ENCODE measurements at places on chromosomes 1 and 21.
A peak's percentile ranks its signal among the peaks of the same experiment; 100 is the strongest.

DNA sequence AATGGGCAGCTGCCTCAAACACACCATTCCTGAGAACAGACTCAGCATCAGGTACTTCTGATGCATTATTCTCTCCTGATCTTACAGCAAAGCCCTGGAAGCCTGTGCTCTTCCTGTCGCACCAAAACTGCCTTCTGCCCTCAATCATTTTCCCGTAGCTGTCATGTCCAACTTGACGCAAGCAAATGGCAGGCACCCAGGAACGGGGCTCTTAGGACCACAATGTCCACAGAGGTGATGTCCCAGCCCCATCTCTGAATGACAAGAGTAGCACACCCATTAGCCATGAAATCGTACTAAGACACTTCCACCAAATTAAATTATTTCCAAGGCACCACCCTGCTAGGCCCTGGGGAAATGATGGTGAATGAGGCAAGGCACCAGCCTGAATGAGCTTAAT lies 47.1 kb downstream of the PTPN14 start:
- DNase-seq, result no peak

- DNase-seq, result no peak
Measured at GRCh38 chr1:156444407-156445001, 56.1 kb downstream of the MEF2D start.

GRCh38 chr1:203544978-203545816 lies 51.2 kb downstream of the OPTC start:
- DNase-seq, result no peak

DNA sequence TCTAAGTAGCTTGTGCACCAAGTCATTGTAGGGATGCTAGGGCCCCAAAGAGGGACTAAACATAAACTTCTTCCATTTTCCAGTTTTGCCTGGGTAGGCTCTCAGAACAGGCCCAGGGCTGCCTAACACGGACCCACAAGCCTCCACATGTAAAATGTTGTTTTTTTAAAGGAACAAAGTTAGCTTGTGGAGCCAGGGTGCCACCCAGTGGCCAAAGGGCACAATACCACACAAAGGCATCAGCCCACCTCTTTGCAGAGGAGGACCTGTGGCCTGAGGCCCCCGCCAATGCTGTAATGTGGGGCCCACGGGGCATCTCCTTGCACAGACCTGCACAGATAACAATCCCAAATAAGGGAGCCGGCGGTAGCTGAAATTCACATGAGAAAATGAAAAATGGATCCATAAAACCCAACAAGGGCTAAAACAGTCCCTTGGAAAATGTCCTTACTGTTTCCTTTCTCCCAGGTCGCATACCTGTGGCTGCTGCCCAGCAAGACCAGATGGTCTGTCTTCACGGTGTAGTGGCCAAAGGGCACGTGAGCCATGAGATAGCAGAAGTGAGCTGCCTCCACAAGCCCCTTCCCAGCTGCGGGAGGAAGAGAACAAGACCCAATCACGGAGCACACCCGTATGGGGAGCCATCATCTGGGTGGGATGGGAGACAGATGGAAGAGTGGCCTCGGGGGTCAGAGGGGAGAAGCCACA lies 23.8 kb downstream of the SEC16B start:
- DNase-seq, result no peak

- no peak for DNase-seq
Measured at GRCh38 chr1:116277840-116278540, 95.1 kb upstream of the ATP1A1 start.

- DNase-seq, result peak; percentile 70
Measured at GRCh38 chr1:236148470-236148845, 6.1 kb downstream of the GPR137B start.

DNA sequence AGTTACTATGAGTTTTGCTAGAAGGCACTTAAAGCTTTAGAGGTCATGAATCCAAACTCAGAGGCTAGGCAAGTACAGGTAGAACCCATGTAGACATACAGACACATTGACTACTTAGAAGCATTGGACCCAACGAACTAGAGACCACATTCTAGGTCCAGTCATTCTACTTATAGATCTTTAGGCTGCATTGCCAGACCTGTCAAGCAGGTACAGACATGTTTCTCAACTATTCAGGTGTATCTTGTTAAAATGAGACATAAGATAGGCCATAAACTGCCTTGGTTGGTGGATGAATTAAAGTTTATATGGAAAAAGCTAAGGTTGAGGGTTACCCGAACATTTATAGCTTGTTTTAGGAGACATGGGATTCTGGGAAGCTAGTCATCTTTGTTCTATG lies 6.5 kb downstream of the ZP4 start:
- no peak for DNase-seq

GRCh38 chr21:44414291-44415072 lies 40.8 kb upstream of the LRRC3 start:
- DNase-seq, result no peak

- no peak for DNase-seq
Measured at GRCh38 chr1:76465030-76465429, 390.5 kb downstream of the ST6GALNAC3 start.

DNA sequence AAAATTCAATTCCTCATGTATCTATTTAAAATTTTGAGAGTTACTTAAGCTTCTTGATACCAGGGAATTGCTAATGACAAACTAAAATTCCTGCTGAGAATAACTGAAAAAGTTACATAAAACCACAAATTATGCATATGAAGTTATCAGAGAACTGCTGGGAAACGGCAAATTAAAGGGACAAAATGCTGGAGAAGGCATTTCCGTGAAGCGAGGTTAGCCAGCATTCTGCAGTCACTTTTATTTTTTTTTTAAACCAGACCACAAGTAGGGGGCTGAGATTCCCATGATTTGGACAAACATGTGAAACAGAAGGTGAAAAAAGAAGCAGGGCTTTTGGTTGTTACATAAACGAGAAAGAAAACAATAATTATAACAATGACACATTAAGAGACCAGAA lies 737.6 kb upstream of the CHRM3 start:
- no peak for DNase-seq

GRCh38 chr1:219130366-219130935 lies 43.2 kb upstream of the LYPLAL1 start:
- no peak for DNase-seq

GRCh38 chr1:169060043-169060722 lies 46.3 kb upstream of the ATP1B1 start:
- DNase-seq, result no peak

DNA sequence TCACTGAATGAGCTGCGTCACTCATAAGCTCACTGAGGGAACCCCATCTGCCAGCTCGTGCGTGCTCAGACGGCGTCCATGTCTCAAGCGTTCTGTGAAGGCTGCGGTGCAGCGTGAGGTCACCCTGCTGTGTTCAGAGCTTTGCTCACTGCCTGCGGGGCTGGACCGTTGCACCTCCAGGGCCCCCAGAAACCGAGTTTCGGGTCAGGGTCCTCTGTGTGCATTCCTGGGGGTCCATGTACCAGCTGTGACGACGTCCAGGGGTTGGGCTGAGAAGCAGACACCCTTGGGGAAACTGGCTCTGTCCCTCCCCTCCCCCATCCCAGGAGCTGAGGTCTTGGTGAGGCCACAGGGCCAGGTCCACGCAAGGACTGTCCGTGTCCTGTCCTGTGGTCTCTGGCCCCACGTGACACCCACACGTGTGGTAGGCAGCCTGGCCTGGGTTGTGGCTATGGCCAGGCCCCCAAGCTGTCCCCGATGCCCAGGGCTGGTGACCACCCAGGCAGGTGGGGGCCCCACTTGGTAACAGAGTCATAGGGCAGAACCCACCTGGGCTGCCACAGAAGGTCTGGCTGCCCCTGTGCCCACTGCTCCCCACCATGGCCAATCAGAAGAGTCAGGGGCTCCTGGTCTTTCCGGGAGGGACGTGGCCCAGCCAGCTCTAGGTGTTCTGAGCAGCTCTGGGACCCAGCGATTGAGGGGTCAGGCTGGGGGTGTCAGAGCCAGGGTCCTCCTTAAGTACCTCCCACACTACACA lies 24.4 kb downstream of the FTCD start:
- no peak for DNase-seq

DNA sequence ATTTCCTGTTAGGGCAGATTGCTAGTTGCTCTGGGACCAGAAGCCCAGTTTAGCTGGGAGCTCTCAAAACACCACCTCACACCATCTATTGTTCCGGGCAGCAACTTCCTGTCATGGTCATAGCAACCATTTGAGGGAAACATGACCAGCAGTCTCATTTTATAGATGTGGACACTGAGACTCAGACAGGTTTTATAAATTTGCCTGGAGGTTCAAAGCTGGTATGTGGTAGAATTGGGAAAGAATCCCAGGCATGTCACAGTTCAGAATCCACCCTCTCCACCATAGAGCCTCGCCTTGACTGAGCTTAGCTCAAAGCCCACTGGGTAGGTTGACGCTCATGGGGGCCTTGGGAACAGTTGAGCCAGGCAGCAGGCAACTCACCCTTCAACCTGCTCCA lies 14.0 kb upstream of the TRIM67 start:
- DNase-seq, result no peak

DNA sequence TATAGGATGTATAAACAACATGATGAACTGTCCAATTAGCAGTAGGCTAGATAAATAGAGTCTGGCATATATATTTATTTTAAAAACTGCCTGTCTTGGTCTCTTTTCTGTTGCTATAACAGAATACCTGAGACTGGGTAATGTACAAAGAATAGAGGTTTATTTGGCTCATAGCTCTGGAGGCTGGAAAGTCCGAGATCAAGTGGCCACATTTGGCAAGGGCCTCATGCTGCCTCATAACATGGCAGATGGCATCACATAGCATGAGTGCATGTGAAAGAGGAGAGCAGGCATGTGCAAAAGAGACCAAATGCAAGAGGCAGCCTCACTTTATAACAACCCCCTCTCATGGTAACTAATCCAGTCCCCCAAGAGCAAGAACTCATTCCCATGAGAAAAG lies 6.0 kb downstream of the STYXL2 start:
- no peak for DNase-seq

DNA sequence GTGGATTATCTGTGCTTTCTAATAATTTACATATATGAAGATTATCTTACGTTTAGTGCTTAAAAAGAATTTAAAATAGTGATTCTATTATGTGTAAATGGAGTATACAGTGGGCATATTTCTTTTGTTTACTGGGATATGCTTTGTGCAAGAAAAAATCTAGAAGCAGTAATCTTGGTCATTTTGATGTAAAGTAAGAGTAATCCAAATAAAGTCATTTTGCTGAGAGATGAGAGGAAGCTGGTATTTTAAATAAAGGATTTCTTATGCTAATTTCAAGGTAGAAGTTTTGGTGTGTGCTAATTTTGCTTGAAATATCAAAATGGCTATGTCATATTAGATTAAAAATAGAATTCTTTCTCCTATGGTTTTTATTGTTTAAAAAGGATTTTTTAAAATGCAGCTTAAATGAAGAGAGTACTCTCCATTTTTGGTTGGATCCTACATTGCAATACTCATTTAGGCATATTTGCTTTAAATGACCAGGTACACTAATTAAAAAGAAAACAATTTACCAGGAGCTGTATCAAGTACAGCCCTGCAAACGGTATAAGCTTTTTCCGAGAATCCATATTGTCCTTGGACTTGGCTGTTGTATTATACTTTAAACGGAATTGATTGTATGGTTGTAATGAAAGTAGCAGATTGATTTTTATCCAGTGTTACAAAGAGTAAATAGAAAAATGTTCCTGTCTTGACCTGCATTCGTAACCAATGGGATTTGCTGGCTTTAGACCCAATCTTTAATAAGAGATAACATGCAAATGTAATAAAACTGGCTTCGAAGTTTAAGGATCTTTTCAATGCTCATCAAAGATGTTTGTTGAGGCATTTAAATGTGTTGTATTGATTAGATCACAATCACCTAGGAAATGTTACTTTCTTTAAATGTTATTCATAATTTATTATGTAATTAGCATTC lies 574.7 kb downstream of the USP25 start:
- DNase-seq, result peak; percentile 29

DNA sequence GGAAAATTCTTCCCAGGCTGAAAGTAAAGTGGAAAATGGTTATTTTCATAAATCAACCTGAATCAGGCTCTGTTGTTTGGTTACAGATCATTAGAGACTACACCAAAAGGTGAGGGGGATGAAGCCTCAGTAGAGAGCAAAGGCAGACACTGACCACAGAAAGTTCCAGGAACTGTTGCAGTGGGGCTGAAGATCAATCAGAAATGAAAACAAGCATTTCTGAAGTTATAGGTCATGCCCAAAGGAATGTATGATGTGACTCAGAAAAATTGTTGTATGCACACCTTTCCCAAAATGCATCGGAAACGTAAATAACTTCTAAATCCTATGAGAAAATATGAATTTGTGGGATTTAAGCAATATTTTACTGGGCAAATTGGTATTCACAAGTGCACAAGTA lies 63.3 kb downstream of the FYB2 start:
- DNase-seq, result no peak

GRCh38 chr1:239819096-239819495 lies 272.6 kb upstream of the FMN2 start:
- no peak for DNase-seq

GRCh38 chr1:79128722-79129121 lies 122.2 kb upstream of the ADGRL4 start:
- peak; percentile 87 for DNase-seq

GRCh38 chr1:201507360-201507675 lies 395 bp upstream of the CSRP1 start:
- DNase-seq, result no peak

DNA sequence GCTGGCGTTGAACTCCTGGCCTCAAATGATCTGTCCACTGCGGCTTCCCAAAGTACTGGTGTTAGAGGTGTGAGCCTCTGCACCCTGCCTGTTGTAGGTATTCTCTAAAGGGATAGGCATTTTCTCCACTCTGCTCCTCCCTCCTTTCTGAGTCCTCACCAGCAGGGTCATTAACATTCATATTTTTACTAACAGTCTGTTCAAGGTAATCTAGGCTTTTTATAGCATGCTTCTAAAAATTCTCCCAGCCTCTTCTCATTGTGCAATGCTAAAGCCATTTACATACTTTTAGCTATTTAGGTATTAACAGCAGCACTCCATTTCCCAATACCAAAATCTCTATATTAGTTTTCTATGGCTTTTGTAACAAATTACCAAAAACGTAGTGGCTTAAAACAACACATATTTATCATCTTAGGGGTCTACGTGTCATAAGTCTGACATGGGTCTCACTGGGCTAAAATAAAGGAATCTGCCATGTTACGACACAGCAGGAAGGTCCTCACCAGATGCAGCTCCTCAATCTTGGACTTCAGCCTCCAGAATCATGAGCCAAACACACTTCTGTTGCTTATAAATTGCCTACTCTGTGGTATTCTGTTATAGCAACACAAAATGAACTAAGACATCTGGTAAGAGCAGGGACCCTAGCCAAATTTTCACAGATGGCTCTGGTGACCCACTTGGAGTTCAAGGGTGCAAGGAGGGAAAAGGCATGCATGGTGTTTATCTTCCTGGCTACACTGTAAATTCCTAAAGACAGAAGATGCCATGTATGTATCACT lies 2.9 kb upstream of the SLC2A7 start:
- DNase-seq, result no peak

- DNase-seq, result peak; percentile 23
Measured at GRCh38 chr1:88647249-88647645, 36.8 kb upstream of the PKN2 start.

GRCh38 chr1:16205334-16205671 lies 7.1 kb downstream of the ARHGEF19 start:
- DNase-seq, result no peak

- peak; percentile 26 for DNase-seq
Measured at GRCh38 chr1:4176841-4177240, 276.8 kb upstream of the C1orf174 start.

All from osteoblast (primary cell).